H4 (cell line): ENCODE measurements at places on chromosomes 1 and 21.

DNA sequence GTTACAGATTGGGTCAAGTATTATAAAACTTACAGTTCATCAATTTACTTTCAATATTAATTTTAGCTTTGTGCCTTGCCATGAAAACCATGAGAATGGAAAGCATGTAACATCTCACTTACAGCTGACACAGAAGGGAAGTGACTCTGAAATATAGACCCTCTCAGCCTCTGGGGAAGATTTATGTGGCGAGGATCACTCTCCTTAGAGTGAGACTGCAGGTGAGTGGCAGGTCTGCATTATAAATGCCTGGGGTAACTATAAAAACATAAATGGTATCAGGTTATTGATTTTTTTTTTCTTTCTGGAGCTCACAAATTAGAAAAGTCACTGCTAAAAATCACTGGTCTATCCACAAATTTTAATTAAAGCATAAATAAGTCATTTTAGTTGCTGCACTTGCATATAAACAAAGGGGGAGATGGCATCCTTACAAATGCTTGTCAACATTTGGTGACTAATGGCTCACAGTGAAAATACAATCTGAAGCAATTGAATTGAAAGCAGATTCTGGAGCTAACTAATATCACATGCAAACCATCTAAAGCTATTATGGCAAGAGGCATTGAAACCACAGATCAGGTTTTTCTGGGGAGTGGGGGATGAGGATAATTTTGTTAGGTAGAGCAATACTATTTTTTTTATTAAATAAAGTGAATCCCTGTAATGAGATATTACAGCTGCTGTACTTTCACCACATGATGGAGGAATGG lies 200.9 kb downstream of the TM2D1 start:
- DNase-seq = no peak

- DNase-seq = no peak
Measured at GRCh38 chr1:165840423-165840822, 13.0 kb downstream of the UCK2 start.

- peak; percentile 89 for DNase-seq
Measured at GRCh38 chr1:225813214-225813964, 3.5 kb downstream of the EPHX1 start.

DNA sequence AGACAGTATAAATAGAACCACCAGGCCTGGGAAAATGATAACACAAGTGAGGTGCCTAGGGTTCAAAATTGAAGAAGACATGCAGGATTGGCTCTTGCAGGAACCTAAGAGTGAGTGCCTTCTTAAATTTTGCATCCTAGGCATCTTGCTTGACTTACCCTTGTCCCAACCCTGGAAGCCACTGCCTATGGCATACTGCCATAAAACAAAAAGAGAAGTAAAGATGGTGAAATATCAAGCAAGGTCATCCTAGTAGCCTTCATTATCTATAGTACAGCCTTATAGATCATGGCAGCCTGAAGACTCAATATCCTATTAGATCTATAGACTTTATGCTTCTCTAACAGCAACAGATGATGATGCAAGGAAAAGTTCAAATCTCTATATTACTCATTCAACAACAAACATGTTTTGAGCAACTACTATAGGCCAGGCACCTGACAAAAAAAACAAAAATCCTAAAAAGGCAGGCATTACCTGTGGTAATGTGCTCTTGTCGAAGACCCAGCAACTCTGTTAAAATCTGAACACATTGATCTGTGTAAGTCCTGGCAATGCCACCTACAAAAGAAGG lies 6.3 kb downstream of the AP4B1 start:
- DNase-seq = no peak

- DNase-seq = peak; percentile 80
Measured at GRCh38 chr1:184002071-184002470, 35.5 kb downstream of the COLGALT2 start.

- no peak for DNase-seq
Measured at GRCh38 chr1:204041232-204041767, 31.6 kb upstream of the SOX13 start.
